Occipital lobe (tissue), 3 donors: ENCODE measurements at places on chromosomes 12 and 14. TPM values are rescaled to one million over a fixed set of nuclear protein-coding genes. Genes with fewer than 3 reads are reported as not detected.

The LRRC10 gene
- not detected for total RNA-seq

The GPR84 gene
- 0.16 TPM for total RNA-seq

The JAG2 gene
- 31.7 TPM for total RNA-seq

The KRT73 gene
- not detected for total RNA-seq

The APPL2 gene
- 47.1 TPM for total RNA-seq

The FIGNL2 gene
- total RNA-seq = 0.47 TPM

The RFX4 gene
- total RNA-seq = 3.6 TPM

The KRT77 gene
- not detected for total RNA-seq

The TAS2R9 gene
- 1.2 TPM for total RNA-seq

The SLC41A2 gene
- 190 TPM for total RNA-seq

The ACADS gene
- total RNA-seq = 4.2 TPM

The GRIP1 gene
- 104 TPM for total RNA-seq

The CDK4 gene
- total RNA-seq = 59.0 TPM

The UBR7 gene
- total RNA-seq = 56.6 TPM

The TAS2R19 gene
- 28.7 TPM for total RNA-seq

The RPL10L gene
- total RNA-seq = not detected

The CIROP gene
- total RNA-seq = not detected

The NFE2 gene
- total RNA-seq = 0.62 TPM

The SLC6A15 gene
- total RNA-seq = 119 TPM

The CACNA1C gene
- 21.4 TPM for total RNA-seq
